HFFc6 (cell line): ENCODE measurements at places on chromosomes 5 and 9. TPM values are rescaled to one million over a fixed set of nuclear protein-coding genes. Genes with fewer than 3 reads are reported as not detected.

DNA sequence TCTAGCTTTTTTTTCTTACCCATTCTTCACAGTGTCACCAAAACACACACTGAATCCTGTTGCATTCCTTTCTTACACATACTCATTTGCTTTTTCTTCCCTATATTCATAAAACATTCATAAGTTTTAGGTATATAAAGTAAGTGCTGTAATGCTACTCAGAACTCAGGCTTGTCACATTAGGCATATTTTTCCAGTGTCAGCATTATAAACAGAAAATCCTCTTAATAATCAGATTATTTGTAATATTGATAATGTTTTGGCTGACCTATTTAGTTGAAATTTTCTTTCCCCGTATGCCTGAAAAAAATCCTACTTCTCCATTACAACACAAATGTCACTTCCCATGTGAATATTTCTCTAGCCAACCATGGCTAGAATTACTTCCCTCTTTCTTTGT, 743.0 kb upstream of the NUDT12 start:
- DNase-seq: no peak

- DNase-seq: no peak
Measured at GRCh38 chr5:1744393-1745122, 55.1 kb downstream of the MRPL36 start.

DNA sequence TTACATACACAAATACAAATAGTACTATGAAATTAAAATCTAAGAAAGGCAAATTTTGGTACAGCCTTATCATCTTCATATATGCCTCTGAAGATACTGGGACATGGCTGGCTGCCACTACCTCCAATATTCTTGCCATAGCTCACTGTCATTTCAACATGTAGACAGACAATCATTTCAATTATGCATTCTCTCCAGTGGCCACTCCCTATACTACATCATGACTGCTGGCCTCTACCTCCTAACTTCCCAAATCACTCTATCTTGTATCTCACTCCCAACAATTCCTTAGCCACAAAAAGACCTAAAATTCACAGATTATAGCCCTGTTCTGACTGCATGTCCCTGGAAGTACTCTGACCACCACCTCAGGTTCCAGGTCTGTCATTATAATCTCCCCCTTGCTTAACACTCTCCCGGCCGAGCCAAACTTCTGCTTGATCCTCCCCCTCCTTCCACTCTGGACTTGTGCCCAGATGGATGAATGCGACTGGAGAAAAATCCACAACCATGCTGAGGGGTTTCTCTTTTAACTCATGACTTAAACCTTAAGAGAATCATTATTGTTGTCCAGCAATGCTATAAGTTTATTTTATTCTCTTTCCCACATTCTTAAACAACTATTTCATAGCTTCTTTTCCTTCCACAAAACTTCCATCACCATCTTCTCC, 225.3 kb upstream of the TLE4 start:
- no peak for DNase-seq

- peak; percentile 12 for DNase-seq
Measured at GRCh38 chr5:96597438-96598020, 64.6 kb upstream of the CAST start.

DNA sequence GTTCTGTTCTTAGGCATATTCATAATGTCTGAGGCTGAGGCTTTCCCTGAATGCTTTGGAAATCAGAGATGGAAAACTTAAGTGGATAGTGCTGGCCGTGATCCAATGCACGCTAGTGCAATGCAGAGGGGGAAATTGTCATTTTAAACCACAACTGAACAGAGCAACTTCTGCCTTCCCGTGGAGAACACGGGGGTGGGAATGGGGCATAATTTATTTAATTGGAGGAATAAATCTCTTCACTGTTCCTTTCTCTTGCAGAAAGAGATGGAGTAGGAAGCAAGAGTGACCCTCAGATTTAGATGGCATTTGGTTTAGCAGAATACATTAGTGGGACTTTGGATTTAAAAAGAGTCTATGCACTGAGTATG, 22.9 kb upstream of the NREP start:
- DNase-seq: no peak

The SPRY4 gene
- 24.1 to 28.9 TPM (median 27.2 TPM) in 3 replicates for total RNA-seq

The MRPS30 gene
- total RNA-seq: 30.6 to 33.7 TPM (median 33.4 TPM) in 3 replicates

- DNase-seq: no peak
Measured at GRCh38 chr5:153713943-153714342, 223.5 kb downstream of the GRIA1 start.

DNA sequence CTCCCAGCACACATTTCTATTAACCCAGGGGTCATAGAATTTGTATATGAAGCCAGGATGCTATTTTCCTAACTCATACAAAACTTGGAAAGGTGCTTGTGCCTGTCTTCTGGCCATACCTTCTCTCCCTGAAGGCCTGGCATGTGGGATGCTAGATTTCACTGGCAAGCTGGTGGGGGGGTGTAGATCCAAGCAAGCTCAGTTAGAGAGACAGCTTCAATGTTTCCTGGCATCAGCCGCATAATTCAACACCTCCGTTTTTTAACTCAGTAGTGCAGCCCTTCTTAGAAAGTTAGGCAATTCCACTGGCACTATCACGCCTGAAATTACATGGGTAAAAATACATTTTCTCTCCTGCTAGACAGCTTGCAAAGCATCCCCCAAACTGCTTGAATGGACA, 51.8 kb downstream of the MEGF10 start:
- no peak for DNase-seq

- no peak for DNase-seq
Measured at GRCh38 chr9:35797311-35798109, 6.1 kb downstream of the NPR2 start.

The LECT2 gene
- total RNA-seq: not detected in 3 replicates
